ENCODE measurements at places on chromosomes 2 and 18.

- DNase-seq = no peak
Measured at GRCh38 chr2:128272601-128273468, 45.8 kb downstream of the HS6ST1 start.

GRCh38 chr18:56696966-56697365, 45.8 kb downstream of the WDR7 start:
- DNase-seq = no peak

DNA sequence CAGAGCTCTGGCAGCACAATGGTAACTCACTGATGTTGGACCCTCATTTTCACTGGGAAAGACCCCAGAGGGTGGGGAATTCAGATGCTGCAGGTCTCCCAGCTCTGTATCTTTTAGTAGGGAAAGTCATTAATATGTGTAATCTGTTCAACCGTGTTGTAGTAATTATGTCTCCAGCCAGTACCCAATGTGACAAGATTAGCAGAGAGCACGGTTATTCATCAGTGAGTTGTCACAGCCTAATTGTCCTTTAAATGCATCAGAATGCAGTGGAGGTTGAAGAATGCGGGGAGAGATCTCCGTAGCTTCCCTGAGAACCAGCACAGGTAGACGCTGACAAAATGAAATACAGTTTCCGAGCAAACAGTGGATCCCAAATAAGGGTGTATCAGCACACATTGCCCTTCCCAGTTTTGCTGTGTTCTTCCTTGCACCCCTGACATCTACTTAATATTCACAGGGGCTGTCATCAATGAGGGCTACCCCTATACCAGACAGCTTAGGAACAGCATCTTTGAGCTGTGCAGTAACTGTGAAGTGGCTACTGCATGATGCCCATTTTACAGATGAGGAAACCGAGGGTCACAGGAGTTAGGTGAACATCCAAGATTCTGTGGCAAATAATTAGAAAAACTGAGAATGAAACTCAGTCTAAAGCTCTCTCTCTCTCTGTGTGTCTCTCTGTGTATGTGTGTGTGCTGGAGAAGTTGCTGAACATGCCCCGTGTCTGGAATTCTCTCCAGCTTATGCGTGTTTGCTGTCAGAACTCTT, 430.4 kb upstream of the HS6ST1 start:
- no peak for DNase-seq

- DNase-seq = no peak
Measured at GRCh38 chr2:101007415-101008345, 5.6 kb downstream of the RPL31 start.

DNA sequence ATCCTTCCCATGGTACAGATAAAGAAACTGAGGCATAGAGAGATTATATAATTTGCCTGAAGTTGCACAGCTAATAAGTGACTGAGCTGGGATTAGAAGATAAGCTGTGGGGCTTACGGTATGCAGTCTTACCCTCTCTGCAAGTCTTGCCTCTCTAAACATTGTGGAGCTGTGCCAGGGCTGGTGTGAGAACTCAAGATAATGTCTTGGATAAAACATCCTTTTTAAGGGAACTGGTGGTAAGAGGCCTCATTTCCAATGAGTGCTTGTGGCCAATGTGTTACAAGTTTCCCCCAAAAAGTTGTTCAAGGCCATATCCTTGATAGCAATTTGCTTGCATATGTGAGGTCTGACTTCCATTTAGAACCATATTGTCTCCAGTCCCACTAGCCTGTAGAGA, 84.3 kb upstream of the ETAA1 start:
- no peak for DNase-seq

DNA sequence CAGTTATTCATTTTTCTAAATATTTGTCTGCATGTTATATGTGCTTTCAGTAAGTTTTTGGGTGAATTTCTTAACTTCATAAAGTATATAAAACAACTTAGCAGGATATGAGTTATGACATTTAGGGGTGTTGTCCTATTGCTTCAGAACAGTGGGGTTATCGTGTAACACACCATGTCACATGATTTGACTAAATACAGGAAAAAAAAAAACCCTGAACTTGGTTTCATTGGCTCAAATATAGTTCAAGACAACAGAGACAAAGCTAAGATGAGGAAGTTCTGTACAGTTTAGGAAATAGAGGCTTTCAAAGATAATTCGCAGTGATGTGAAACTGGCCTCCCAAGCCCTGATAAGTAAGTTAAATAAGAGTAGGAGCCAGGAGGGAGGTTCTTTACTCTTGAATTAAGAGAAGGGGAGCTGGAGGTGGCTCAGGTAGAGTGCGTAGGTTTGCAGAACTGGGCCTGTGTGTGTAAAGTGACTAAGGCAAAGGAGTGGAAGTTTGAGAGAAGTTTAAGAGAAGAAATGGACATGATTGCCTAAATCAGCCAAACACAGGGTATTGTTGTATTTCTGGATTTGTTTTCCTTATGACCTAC, 53.9 kb downstream of the LIMS1 start:
- DNase-seq = no peak

GRCh38 chr2:106106622-106107508, 87.2 kb downstream of the UXS1 start:
- DNase-seq = no peak

- no peak for DNase-seq
Measured at GRCh38 chr2:205913668-205914067, 172.3 kb downstream of the INO80D start.

DNA sequence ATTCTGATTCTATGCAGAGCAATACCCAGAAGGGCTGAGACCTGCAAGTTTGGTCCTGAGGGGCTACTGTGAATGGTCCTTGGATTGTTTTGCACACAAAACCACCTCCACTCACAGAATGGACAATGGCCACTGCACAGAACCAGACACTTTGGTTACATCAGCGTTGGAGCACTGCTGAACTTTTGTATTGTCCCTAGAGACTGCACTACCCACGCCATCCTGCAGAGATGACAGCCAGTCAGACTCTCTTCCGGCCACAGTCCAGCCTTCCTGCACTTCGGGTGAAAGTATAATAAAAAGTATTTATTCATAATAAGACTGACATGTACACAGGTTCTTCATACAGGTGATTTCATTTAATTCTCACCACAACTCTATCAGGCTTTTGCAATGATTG, 35.7 kb downstream of the CELF4 start:
- DNase-seq = no peak

- no peak for DNase-seq
Measured at GRCh38 chr2:191636235-191636543, 41.7 kb upstream of the NABP1 start.
